ENCODE measurements at places on chromosomes 12 and 14. TPM values are rescaled to one million over a fixed set of nuclear protein-coding genes. Genes with fewer than 3 reads are reported as not detected.

FAM186B gene
- 0.19 TPM for polyA plus RNA-seq

GRCh38 chr14:59870277-59871165 is at the start of gene RTN1:
TSS of gene RTN1 (minus strand) at chr14:59870776. CDS start at chr14:59870630, 146 bp downstream.
- peak; percentile 30 for DNase-seq

DNA sequence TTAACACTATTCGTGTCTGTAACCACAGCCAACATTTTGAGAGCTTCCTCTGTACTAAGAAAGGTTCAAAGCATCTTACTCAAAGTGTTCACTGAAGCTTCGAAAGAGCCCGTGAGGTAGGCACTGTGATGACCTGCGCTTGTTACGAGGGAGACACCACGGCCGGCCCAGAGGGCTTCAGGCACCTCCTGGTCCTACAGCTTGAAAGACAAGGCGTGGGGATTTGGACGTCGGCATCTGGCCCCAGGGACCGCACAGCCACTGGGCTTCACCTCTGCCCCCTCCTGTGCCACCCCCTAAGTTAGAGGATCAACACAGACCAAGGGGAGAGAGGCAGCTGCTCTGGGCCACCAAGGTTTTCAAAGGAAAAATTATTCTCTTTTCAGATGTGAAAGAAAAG is 75.6 kb downstream of the RIMBP2 start:
- DNase-seq: no peak

DNA sequence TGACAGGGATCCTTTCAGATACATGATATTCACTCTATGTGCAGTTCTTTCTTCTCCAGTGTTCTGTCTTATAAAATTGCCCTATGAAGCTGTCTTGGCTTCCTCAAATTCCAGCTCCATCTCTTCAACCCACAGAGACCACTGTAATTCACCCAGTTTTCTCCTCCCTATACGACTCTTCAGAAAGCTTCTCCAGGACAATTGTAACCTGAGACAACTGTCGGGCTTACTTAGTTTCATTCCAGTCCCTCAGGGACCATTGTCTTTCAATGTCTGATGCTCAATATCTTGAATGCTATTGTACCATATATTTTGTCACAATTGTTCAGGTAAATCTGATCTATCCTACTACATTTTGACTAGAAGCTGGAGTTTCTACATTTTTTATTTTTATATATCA is 345.3 kb downstream of the RPL10L start:
- DNase-seq: no peak

- DNase-seq: no peak
Measured at GRCh38 chr14:68589447-68590200, 203.2 kb downstream of the ZFP36L1 start.

DNA sequence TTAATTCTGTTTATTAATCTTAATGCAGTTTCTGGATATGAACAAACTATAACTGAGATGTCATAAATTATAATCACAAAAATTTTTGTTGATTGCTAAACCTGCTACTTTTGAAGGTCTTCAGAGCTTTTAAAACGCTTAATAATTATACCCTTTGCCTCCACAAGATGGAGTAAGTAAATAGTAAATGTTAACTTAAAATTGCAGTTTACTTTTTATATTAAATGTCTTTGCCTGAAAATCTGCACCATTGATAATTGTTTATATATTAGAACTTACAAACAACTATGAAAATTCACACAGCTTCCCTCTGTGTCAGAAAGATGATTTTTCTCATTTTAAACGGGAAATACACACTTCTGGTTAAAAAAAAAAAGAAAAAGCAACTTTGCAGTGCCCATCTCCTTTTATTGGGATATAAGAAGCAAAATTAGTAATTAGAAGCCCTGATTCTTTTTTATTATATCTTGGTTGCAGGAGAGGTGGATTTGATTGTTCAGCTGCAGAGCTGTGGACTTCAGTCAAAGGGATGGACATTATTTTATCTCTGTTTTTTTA is 35.6 kb downstream of the SCFD1 start:
- no peak for DNase-seq

DNA sequence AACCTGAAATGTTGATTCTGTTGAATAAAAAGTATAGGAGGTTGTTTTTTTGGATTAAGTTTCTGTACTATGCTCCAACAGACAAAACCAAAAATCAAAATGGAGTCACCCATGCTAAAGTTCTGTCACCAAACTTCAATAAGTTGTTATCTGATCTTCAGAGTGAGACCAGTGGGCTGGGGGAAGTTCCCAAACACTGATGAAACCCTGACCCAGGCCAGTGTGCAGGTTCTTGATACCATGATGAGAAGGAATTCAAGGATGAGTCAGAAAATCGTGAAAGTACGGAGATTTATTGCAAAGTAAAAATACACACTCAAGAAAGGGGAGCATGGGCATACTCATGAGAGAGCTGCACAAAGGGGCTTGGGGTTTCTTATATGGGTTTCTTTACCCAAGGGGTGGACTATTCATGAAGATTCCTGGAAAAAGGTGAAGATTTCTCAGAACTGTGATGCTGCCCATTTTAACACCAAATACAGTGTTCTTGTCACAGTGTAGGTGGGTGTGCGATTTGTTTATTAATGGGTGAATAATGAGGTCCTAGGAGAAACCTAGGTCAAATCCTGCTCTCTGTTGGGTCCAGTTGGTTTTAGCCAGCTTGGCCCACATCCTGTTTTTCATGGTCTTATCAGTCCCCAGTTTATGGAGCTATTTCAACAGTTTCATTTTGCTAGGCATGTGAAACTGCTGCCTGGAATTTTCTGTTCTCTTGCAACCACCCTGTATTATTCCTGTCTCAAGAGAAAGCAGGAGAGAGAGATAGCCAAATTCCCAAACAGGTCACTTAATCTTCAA is 27.5 kb upstream of the DENND5B start:
- no peak for DNase-seq

Data from mammary epithelial cell (primary cell).